ENCODE measurements at places on chromosomes 6 and 20. TPM values are rescaled to one million over a fixed set of nuclear protein-coding genes. Genes with fewer than 3 reads are reported as not detected.

C6orf141 gene
- total RNA-seq, result 8.2 TPM

C20orf204 gene
- 1.3 TPM for total RNA-seq

L3MBTL3 gene
- 8.1 TPM for total RNA-seq

OR12D3 gene
- not detected for total RNA-seq

OR2B6 gene
- not detected for total RNA-seq

DAAM2 gene
- 178 TPM for total RNA-seq

NEU1 gene
- total RNA-seq, result 11.6 TPM

GRCh38 chr20:63093966-63094766 is 87.4 kb upstream of the BHLHE23 start:
- no peaks in the 10 kb centered on the region for H3K36me3 ChIP-seq
- no peaks in the 10 kb centered on the region for H3K4me1 ChIP-seq
- DNase-seq, result peak; percentile 22

- peak overlapping the region; percentile 55 for H3K27ac ChIP-seq
- peak; percentile 53 for DNase-seq
- peak overlapping the region; percentile 41 for H3K4me3 ChIP-seq
Measured at GRCh38 chr6:27757307-27757706, 154.9 kb downstream of the OR2B2 start.

GRCh38 chr6:129607581-129608186 is 102.3 kb downstream of the ARHGAP18 start:
- H3K4me1 ChIP-seq, result no peaks in the 10 kb centered on the region
- H3K4me3 ChIP-seq, result no peak overlapping the region
- no peaks in the 10 kb centered on the region for H3K27me3 ChIP-seq
- no peaks in the 10 kb centered on the region for H3K36me3 ChIP-seq
- H3K27ac ChIP-seq, result no peak overlapping the region

GRCh38 chr6:134446218-134446848 is 128.4 kb upstream of the SGK1 start:
- no peak overlapping the region for H3K27ac ChIP-seq
- no peak overlapping the region for H3K4me3 ChIP-seq
- no peaks in the 10 kb centered on the region for H3K27me3 ChIP-seq

- H3K36me3 ChIP-seq, result no peaks in the 10 kb centered on the region
- DNase-seq, result no peak
- no peak overlapping the region for H3K27ac ChIP-seq
- H3K4me3 ChIP-seq, result no peak overlapping the region
- no peaks in the 10 kb centered on the region for H3K4me1 ChIP-seq
Measured at GRCh38 chr6:108368431-108369030, 73.7 kb downstream of the AFG1L start.

DNA sequence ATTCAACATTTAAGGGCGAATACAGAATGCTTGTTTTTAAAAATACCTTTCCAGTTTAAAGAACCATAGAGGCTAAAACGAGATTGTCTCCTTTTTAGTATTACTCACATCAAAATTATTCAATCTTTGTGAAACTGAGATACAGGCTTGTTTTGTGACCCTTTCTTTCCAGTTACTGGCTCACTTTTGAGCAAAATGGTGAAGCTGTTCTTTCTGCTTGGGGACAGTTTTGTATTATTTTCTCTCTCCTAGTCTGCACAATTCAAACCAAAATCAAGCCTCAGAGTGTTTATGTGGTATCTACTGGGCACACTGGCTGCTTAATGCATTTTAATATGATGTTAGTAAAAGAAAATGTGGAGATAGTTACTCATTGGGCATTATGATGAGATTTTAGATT is 36.5 kb downstream of the HIVEP1 start:
- H3K27ac ChIP-seq, result no peak overlapping the region
- no peak for DNase-seq
- H3K4me1 ChIP-seq, result peaks cover 9% of the 10 kb centered on the region
- H3K4me3 ChIP-seq, result no peak overlapping the region

- no peaks in the 10 kb centered on the region for H3K36me3 ChIP-seq
- no peak for DNase-seq
- H3K4me1 ChIP-seq, result no peaks in the 10 kb centered on the region
- no peaks in the 10 kb centered on the region for H3K27me3 ChIP-seq
Measured at GRCh38 chr6:44381739-44382138, 5.8 kb upstream of the CDC5L start.

TBC1D22B gene
- 23.3 TPM for total RNA-seq

- no peaks in the 10 kb centered on the region for H3K27me3 ChIP-seq
- H3K4me1 ChIP-seq, result no peaks in the 10 kb centered on the region
- no peak overlapping the region for H3K4me3 ChIP-seq
- no peaks in the 10 kb centered on the region for H3K36me3 ChIP-seq
Measured at GRCh38 chr6:143950875-143951274, 57.2 kb downstream of the PLAGL1 start.

DNA sequence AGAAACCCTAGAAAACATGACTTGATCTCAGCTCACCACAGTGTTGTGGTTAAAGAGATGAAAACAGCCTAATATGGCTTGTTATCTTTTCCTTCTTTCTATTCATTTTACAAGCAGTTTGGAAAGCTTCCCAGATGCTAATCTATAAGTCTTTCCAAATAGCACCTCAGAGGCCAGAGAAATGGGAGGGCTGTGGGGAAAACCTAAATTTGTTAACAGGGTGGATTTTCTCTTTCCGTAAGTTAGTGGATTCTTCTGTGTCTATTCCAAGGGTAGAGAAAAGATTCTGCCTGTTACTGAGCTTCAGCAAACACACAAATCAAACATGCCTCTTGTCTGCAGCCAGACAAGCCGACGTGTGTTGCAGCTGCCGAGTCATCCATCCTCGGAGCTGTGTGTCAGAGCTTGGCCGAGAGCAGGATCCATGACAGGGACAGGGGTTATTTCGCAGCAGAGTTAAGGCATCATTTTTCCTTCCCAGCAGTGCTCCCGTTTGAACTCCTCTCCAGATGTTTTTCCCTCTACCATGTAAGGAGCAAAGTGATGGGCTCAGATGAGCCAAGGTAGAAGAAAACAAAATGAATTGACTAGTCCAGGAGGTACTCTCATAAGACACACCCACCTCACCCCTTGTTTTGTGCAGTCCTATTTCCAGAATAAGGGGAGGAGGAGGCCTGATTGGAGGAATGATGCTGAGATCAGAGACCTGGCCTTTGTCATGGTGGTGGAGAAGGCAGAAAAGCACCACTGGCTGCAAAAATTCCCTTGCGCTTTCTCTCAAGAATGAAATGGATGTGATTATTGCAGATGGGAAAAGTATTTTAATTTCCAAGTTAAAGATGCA is 560.0 kb downstream of the C6orf118 start:
- H3K27me3 ChIP-seq, result no peaks in the 10 kb centered on the region
- no peaks in the 10 kb centered on the region for H3K36me3 ChIP-seq
- no peaks in the 10 kb centered on the region for H3K4me1 ChIP-seq
- H3K27ac ChIP-seq, result no peak overlapping the region

SCUBE3 gene
- total RNA-seq, result not detected

- no peaks in the 10 kb centered on the region for H3K36me3 ChIP-seq
- DNase-seq, result no peak
- peak overlapping the region; percentile 18 for H3K4me3 ChIP-seq
- H3K27ac ChIP-seq, result peak overlapping the region; percentile 8
- no peaks in the 10 kb centered on the region for H3K4me1 ChIP-seq
- H3K27me3 ChIP-seq, result no peaks in the 10 kb centered on the region
Measured at GRCh38 chr20:8213831-8214587, 81.9 kb downstream of the PLCB1 start.

All from Peyer's patch (tissue), 4 donors.